Kidney epithelial cell (primary cell): ENCODE measurements at places on chromosomes 1 and 21. TPM values are rescaled to one million over a fixed set of nuclear protein-coding genes. Genes with fewer than 3 reads are reported as not detected.

Gene PAPPA2
- 6.9 and 7.1 TPM in 2 replicates for total RNA-seq

Gene ILDR2
- 1.3 and 3.8 TPM in 2 replicates for total RNA-seq

Gene VWA1
- total RNA-seq = 27.6 and 28.3 TPM in 2 replicates

Gene MFSD2A
- total RNA-seq = 4.6 and 5.9 TPM in 2 replicates

Gene PGBD5
- total RNA-seq = 54.0 and 70.7 TPM in 2 replicates

Gene SPRR2B
- not detected in 2 replicates for total RNA-seq

Gene COL11A1
- 0.38 and 0.48 TPM in 2 replicates for total RNA-seq

Gene PKP1
- 8.7 and 11.6 TPM in 2 replicates for total RNA-seq

Gene ADAMTS4
- 0.21 and 0.33 TPM in 2 replicates for total RNA-seq

Gene KPRP
- total RNA-seq = not detected in 2 replicates

Gene RNF19B
- 32.8 and 33.7 TPM in 2 replicates for total RNA-seq

Gene HFM1
- 0.48 and 0.79 TPM in 2 replicates for total RNA-seq

Gene DMRTA2
- total RNA-seq = not detected in 2 replicates

Gene SRSF10
- 74.3 and 83.7 TPM in 2 replicates for total RNA-seq

Gene RYR2
- total RNA-seq = not detected in 2 replicates

Gene LRRC71
- total RNA-seq = not detected in 2 replicates

Gene RSPH1
- total RNA-seq = 0.29 and 1.6 TPM in 2 replicates

Gene MOV10
- total RNA-seq = 46.7 and 57.0 TPM in 2 replicates

Gene LYPD8
- total RNA-seq = not detected in 2 replicates

Gene MANEAL
- 6.4 and 8.7 TPM in 2 replicates for total RNA-seq

Gene ZMPSTE24
- 43.4 and 56.3 TPM in 2 replicates for total RNA-seq
